ENCODE measurements at places on chromosomes 5 and 9.

DNA sequence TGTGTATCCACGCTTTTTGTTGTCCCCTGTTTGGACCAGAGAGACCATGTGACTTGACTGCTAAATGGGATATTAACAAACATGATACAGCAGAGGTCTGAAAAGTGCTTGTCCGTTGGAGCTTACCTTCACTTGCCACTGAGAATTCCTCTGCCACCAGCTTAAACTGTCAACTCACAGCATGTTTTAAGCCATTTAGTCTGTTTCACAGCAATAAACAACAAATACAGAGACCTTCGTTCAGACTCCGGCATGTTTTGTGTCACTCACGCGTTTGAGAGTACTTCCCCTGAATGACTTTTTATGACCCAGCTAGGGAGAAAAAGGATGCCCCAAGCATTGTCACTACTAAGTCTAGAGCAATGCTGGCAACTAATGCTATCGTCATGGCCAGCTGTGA is 173.8 kb downstream of the PTPRD start:
- DNase-seq, result no peak

- no peak for DNase-seq
These were observed 361.3 kb downstream of the RAB3C start for GRCh38 chr5:58944221-58944620.

- DNase-seq, result no peak
These were observed 308.0 kb upstream of the PUM3 start for GRCh38 chr9:3151672-3152576.

- no peak for DNase-seq
These were observed 12.5 kb upstream of the COL5A1 start for GRCh38 chr9:134629061-134629585.

DNA sequence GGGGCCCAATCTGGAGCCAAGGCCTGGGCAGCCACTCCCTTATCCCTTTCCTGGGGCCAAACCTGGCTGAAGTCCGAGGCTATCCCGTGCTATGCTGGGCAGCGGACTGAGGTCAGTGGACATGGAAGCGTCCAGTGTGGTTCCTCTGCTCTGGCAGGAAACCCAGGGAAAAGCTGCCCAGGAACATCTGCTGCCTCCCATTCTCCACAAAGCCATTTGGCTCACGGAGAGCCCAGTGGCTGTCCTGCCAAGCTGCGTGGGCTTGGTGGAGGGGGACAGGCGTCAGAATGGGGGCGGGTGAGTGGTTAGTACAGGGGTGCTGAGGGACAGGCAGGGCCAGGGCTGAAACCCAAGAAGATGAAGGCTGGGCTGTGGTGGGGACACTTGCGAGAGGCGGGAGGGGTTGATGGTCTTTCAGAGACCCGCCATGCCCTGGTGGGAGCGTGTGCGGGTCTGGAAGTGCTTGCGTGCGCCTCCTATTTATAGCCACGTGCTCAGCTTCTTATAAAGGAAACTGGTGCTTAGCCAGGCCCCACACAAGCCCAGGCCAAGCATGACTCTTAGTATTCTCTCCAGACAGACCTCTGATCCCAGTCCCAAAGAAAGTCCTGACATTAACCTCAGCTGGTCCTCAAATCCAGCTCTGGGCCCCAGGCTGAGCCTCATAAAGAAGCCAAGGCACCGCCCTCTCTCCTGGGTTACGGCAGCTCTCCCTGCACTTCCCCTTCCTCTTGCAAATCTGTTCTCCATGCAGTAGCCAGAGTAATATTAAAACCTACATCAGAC is 9.4 kb upstream of the SLC6A7 start:
- no peak for DNase-seq

DNA sequence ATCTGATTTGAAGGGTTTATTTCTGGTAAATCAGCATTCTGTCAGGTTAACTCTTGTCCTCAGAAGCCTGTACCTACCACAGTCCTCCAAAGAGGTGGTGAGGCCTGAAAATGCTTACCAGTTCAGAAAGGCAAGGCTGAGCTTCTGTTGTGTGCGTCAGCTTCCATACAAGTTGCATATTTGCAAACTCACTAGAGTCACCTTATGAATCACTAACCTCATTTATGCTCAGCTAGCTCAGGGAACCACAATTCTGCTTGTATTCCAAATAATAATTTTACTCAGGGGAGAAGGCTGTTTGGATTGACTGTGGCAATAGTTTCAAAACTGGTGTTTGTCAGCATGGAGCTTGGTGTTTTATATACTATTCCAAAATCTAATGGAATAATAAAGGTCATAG is 355.1 kb upstream of the RFX3 start:
- no peak for DNase-seq

- no peak for DNase-seq
These were observed 32.7 kb upstream of the ALDH1B1 start for GRCh38 chr9:38359689-38360385.

- DNase-seq, result no peak
These were observed 33.7 kb downstream of the CENPP start for GRCh38 chr9:92359394-92359995.

DNA sequence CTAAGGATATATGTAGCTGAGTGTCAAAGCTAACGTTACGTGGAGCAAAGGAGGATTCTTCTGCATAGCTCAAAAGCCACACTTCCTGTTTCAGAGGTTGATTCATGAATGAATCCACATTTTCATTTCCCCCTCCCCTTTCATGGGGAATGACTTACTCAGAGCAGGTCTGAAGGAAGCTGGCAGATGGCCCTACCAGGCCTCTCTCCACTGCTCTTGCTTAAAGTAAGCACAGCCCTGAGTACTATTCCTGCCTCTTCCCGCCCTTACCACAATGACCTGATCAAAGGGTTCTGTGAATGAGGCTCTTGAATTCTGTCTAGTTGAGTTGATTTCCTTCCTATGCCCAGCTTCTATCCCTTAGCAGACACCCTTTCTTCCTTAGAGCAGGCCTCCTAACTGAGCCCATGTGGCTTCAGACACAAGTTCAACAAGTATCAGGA is 6.3 kb downstream of the IGIP start:
- DNase-seq, result peak; percentile 86

GRCh38 chr5:37881359-37881758 is 41.5 kb upstream of the GDNF start:
- DNase-seq, result no peak

DNA sequence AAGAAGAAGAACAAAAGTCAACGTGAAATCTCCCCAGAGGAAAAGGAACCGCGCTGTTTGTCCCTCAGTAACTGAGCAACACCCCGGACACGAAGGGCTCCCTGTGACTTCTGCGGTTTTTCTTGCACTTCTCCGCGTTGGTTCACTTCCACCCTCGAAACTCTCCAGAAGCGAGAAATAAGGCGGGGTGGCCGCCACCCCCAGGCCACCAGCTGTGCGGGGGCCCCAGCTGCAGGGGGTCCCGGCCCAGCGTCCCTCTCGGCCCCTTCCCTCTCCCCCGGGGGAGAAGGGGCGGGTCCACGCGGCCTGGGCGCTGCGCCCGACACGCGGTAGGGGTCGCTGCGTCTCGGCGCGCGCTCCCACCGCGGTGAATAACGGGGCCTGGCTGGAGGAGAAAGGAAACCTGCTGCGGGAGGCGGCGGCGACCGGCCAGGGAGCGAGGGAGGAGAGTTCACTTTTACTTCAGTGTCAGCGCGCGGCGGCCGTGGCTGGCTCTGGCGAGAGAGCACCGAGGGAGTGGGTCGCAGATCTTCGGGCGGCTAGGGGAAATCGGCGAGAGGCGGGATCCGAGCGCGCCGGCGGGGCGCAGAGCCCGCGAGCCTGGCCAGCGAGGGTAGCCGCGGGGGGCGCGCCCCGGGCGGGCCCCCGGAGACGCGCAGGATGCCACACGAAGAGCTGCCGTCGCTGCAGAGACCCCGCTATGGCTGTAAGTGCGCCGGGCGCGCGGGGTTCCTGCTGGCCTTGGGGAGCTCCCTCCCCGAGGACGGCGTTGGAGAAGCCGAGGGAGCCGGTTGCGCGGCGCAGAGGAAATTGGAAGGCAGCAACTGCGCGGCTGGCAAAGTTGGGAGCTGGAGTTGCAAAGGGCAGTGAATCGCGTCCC is at the start of gene IQGAP2:
TSS of gene IQGAP2 (plus strand) at position 400 of the 880 bp plus-strand sequence. CDS start at position 661, 261 bp downstream.
- DNase-seq, result peak; percentile 69

DNA sequence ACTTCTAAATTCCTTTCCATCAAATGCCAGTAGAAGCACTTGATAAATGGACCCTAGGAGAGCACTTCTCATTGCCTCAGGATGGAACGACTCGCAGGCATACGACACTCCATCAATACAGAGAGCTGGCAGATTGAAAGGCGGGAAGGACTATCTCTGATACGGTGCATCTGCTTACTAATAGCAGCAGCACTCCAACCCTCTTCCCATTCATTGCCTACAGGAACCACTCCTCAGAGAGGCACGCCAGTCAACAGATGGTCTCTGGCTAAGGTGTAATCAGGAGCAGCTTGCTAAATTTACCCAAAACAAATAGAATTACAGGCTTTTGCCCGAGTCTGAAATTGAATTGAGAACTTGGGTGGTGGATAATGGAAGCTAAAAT is 168.1 kb downstream of the EFNA5 start:
- no peak for DNase-seq

- no peak for DNase-seq
These were observed 174.3 kb upstream of the PIK3R1 start for GRCh38 chr5:68041293-68041692.

DNA sequence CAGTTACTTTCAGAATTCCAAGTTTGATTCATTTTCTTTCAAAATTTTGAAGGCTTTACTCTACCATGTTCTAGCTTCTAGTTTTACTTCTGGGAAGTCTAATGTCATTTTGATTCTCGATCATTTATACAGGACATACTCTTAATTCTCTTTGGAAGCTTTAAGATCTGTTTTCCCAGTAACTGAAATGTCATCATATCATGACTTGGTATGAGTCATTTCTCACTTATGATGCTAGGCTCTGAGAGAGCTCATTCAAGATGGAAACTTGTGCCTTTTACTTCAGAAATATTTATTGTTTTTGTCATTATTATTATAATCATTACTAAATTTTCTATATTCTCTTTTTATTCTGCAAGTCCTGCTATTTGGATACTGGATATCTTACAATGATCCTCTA is 222.3 kb downstream of the PARP8 start:
- no peak for DNase-seq

GRCh38 chr9:92479346-92479745 is 3.0 kb downstream of the ASPN start:
- no peak for DNase-seq

All from SW480 (cell line).